ENCODE measurements at places on chromosomes 13 and 19. TPM values are rescaled to one million over a fixed set of nuclear protein-coding genes. Genes with fewer than 3 reads are reported as not detected.

- no peaks in the 10 kb centered on the region for H3K36me3 ChIP-seq
- DNase-seq: peak; percentile 52
- no peaks in the 10 kb centered on the region for H3K4me1 ChIP-seq
- no peak overlapping the region for H3K27ac ChIP-seq
Observed at GRCh38 chr13:73290844-73291243, 232.0 kb downstream of the KLF5 start.

The LSR gene
- total RNA-seq: 119 TPM

The LHFPL6 gene
- 7.5 TPM for total RNA-seq

The ZNF792 gene
- total RNA-seq: 8.2 TPM

- peak overlapping the region; percentile 81 for H3K4me3 ChIP-seq
- H3K4me1 ChIP-seq: peaks cover 20% of the 10 kb centered on the region
- H3K27me3 ChIP-seq: no peaks in the 10 kb centered on the region
- peaks cover 1% of the 10 kb centered on the region for H3K36me3 ChIP-seq
- DNase-seq: no peak
Observed at GRCh38 chr19:16198370-16198651, 600 bp downstream of the AP1M1 start.
